ENCODE measurements at places on chromosomes 5 and 9.

DNA sequence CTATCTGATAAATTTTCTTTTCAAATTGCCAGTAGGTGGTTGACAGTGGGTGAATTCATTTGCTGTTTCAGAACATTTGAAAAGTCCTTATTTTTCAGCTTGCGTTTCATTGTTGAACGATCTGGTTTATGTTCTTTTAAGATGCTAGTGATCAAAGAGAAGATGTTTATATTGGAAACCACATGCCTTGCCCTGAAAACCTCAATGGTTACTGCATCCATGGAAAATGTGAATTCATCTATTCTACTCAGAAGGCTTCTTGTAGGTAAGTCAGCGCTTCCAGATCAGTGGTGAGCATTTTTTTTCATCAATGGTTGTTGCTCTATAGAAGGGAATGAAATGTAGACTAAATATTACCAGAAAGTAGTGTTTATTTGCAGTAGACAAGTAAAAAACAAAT is 16.6 kb upstream of the CAVIN4 start:
- no peak for DNase-seq

GRCh38 chr5:78793907-78794662 is 145.5 kb upstream of the LHFPL2 start:
- no peak for DNase-seq

DNA sequence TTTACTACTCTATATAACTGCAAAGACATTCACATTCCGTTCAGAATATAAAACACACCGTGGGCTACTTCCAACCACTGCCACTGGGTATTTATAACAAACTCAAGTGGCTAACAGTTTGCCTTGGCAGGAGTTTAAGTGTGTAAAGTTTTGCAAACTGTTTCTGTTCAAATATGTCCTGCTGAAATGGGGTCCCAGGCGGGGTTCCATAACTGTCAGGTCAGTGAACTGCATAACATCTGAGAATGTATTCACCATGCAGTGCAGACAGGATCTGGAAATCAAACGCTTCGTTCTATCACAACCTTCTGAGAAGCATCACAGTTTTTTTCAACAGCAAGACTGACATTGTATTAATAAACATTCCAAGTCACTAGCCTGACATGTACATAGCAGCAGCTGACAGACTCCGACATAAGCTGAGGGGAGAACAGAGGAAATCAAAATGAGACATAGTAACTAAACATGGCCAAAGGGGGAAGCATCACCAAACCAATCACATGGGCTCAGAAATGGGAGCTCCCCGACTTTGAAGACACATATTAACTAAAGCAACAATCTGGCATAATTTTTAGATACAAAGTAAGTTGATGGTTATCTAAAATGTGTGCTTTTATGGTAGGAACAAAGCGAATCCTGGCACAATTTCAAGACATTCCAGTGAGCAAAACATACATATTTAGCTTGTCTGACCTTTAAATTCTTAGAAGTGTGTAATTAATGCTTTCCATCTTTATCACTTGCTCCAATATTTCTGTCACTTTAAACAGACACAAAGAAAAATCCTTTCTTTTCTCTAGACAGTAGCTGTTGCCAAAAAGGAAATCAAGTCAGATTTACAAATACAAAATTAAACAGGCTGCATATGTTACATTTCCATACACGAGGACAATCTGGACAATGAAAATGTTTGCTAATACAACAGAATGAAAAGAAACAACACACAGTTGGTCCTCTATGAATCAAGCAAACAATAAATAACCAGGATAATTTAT is 156.8 kb downstream of the MAPKAP1 start:
- no peak for DNase-seq

DNA sequence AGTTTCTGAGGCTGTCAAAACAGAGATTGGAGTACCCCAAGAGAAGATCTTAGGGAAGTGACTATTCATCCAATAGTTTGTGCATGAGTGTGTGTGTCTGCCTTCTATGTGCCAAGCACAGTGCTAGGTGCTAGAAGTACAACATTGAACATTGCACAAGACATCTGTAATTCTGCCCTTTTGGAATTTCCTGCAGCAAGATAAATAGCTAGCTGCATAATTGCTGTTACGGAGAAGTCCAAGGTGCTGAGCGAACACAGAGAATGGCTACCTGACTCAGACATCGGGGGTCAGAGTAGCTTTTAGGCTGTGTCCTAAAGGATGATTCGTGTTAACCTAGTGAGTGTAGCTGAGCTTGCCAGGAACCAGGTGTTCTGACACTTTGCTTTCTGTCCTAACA is 44.8 kb downstream of the PAPPA start:
- no peak for DNase-seq

DNA sequence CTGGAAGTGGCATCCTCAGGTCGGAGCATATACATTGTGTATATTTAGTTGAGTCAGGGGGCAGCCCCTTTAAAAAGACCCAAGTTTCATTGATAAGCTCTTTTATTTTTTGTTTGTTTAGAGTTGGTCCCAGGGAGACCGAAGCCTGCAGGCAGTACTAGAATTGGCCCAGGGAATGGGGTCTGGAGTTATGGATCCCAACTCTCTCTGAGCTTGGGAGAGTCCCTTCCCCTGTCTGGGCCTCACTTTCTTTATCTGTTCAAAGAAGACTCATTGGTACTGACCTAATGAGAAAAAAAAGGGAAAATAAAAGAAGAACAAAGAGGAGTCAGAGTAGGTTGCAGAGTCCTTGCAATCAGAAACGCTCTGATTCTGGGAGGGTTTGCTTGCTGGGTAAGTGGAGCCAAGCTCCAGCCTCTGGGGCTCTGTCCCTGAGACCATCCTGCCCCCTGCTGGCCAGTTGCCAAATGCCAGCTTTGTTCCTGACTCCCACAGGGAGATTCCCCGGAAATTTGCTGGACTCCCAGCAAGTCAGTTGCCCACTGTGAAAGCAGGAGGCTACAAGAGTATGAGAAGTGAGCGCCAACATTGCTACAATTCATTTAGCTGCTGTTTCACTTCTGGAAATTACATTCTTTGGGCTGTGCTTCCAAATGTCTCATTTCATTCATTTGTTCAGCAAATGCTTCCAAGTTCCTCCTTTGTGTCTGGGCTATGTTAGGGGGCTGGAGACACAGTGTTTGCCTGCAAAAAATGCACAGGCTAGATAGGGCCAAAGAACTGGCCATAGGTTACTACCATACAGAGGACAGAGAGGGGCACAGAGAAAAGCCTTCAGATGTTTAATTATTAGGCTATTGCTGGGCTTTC is 156.2 kb downstream of the MELK start:
- DNase-seq: peak; percentile 85

DNA sequence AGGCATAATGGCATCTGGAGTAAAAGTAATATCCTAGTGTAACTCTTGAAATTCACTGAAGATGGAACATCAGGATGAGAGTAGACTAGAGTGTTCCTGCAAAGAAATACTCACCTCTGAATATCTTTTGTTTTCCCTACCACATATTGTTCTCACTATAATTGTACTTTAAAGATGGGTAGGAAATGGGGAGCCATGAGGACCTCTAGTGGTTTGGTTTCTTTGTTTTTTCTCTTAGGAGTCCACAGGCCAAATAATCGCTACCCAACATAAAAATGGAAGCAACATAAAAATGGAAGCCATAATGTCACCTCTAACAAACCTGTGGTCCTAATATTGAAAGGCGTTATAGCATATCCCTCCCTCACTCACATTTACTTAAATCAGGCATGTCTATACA is 2375.8 kb downstream of the MAT2B start:
- no peak for DNase-seq

- DNase-seq: no peak
Observed at GRCh38 chr9:83013867-83014605, 48.9 kb downstream of the RASEF start.

GRCh38 chr9:103003689-103004088 is 8.6 kb downstream of the CYLC2 start:
- no peak for DNase-seq

Data from HEK293T (cell line).